ENCODE measurements at places on chromosomes 1 and 21.

GRCh38 chr1:171107262-171107940 is 16.7 kb downstream of the FMO3 start:
- no peak for DNase-seq

- DNase-seq: no peak
These were observed 121.8 kb downstream of the GALNT2 start for GRCh38 chr1:230188826-230189225.

DNA sequence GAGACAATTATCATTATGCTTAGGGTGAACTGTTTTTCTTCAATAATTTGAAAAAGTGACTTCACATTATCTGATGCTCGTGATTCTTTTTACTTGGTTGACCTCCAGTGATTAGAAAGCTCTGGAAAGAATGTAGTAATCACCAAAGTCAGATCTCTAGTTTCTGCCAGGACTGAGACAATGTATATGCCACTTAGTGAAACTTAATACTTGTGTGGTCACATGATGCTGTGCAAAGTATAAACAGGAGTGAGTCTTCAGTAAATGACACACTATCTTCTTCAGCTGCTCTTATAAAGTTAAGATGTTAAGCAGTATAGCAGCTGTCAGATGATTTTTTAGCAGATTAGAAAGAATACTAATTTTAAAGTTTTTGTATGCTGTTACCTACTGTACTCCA is 17.2 kb downstream of the VCAM1 start:
- no peak for DNase-seq

GRCh38 chr1:39450956-39451606 is 40.4 kb upstream of the BMP8A start:
- no peak for DNase-seq

Data from NCI-H2081 treated with DMSO at 0.1 percent for 48 hours (cell line).